ENCODE measurements at places on chromosomes 4 and X.

GRCh38 chrX:15761564-15762191 lies 23.6 kb downstream of the CA5B start:
- DNase-seq = no peak

DNA sequence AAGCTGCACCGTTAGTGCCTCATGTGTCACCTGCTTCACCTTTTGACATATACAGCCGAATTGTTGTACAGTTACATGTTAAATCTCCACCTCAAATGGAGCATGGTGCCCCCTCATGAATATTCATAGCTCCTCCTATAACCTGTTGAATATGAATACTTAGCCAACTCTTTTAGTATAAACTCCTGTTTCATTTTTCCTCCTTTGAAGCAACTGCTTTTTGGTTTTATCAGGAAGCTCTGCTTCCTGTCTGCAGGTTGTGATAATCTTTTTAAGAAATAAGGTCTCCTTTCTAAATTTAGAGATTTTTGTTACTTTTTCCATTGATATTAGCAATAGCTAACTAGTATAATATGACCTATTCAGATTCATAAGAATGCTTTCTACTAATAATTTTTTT lies 1429.2 kb upstream of the AGA start:
- no peak for DNase-seq

GRCh38 chr4:8905226-8905772 lies 33.7 kb upstream of the HMX1 start:
- no peak for DNase-seq

GRCh38 chrX:79156818-79157217 lies 12.3 kb downstream of the GPR174 start:
- DNase-seq = no peak

DNA sequence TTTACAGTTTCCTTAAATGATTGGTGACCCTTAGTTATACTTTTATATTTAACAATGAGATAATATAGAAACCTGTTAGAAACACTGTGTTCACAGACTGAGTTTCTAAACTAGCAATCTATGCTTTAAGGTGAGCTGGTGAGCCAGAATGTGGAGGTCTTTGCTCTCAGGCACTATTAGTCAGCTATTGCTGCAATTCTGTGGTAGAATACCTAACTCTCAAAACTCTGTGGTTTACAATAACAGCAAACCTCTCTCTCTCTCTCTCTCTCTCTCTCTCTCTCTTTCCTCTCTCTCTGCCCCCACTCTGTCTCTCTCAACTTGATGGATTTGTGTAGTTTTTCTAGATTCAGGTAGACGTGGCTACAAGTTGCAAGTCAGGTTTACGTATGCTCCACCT lies 17.6 kb upstream of the LCORL start:
- no peak for DNase-seq

All from inflammatory macrophage treated with lipopolysaccharide for 1 hour (primary cell).